HT1080 (cell line): ENCODE measurements at places on chromosomes 11 and 22. TPM values are rescaled to one million over a fixed set of nuclear protein-coding genes. Genes with fewer than 3 reads are reported as not detected.

DNA sequence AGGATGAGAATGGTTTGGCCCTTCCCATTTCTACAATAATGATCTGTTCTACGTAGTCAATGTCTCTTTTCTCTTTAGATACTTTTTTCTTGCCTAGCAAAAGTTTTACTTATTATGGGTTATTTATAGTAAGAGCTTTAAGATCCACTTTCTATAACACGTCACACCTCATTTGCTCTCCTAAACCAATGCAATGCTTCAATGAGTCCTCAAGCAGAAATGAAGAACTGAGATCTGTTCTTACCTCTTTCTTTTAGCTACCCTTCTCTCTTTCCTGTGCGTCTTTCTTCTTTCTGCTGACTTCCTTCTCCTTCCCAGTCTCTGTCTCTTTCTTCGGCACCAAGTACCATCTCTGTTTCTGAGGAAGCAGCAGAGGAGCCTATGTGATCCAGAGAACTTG lies 61.8 kb downstream of the SNX19 start:
- DNase-seq: no peak

GRCh38 chr11:122720107-122720881 lies 64.8 kb downstream of the UBASH3B start:
- DNase-seq: no peak

- DNase-seq: no peak
Observed at GRCh38 chr11:117832511-117832910, 8.0 kb upstream of the FXYD2 start.

Gene OR52H1
- total RNA-seq: not detected in 2 replicates

DNA sequence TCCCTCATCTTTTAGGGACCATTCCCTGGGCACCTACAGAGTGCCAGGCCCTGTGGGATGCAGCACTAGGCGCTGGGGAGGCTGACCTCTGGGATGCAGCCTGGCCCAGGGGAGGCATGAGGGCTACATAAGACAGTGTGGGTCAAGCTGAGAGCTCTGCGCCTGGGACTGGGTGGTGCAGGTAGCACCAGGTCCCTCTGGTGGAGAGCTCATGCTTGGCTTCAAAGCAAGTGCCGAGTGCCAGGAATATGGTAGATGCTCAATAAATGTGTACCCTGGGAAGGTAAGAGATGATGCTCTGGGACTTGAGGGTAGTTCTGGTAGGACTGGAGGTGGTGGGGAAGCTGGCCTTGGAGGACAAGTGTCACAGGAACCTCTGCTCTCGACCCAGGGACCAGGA lies 2.0 kb upstream of the MPPED1 start:
- no peak for DNase-seq

DNA sequence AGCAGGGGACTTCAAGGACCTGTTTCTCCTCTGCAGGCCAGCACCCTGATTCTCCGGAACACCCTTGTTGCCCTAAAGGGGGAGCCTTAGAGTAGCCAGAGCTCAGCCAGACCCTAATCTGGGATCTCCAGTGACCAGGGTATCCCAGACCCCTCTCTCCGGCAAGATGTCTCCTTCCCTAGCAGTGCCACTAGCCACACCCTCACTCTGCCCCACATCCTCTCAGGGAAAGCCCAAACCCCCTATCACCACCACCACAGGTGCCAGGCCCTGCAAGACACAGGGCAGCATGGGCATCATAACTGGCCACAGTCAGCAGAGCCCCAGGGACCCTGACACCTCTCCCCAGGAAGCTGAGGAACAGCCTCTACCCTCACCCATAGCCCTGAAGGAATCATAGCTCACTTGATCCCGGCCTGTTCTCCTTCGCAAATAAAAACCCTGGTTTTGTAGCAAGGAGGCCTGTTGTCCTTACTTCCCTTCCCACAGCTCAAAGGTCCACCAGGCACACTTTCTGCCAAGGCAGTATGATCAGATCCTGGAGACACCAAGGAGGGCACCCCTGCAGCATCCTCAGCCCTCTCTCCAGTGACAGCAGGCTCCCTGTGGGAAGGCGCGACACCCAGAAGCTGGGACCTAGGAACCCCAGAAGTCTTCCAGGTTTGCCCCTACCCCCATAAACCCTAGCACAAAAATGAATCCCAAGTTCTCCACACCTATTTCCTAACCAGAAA lies 4.6 kb downstream of the CFL1 start:
- no peak for DNase-seq

DNA sequence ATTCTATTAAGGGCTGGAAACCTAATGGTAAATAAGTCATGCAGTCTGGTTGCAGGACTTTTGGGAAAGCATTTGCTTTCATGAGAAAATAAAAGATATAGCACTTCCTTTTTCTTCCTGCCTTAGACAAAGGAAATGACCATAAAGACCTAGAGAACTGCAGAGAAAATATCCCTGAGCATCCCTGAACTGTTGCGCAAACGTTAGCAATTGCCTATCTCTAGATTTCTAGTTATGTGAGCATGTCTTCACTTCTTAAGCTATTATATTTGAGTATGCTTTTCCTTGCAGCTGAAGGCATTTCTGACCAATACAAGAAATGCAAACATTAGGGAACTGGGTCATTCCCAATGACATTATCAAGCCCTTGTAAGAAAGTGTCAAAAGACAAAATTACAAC lies 110.6 kb downstream of the KIF18A start:
- DNase-seq: no peak

GRCh38 chr11:20213790-20214189 lies 53.5 kb upstream of the DBX1 start:
- DNase-seq: no peak

DNA sequence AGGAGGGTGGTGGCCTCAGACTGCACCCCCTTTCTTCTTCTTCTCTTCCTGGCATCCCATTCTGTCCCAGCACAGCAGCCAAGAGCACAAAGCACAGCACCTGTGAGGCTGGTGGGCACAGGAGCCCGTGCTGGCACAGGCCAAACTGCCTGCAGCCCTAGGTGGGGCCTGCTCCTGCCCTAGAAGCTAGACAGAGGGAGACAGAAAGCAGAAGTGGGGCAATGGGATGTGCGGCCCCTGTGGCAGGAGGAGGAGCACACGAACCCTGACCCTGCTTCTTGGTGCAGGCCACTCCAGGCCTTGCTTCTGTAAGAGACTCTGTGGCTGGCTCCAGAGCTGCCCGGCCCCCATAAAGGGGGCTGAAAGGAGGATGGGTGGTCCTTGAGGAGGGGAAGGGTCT lies 3.9 kb upstream of the PTS start:
- DNase-seq: no peak

Gene SORL1
- total RNA-seq: 3.1 and 4.9 TPM in 2 replicates

Gene B3GAT1
- 0.23 and 0.45 TPM in 2 replicates for total RNA-seq

DNA sequence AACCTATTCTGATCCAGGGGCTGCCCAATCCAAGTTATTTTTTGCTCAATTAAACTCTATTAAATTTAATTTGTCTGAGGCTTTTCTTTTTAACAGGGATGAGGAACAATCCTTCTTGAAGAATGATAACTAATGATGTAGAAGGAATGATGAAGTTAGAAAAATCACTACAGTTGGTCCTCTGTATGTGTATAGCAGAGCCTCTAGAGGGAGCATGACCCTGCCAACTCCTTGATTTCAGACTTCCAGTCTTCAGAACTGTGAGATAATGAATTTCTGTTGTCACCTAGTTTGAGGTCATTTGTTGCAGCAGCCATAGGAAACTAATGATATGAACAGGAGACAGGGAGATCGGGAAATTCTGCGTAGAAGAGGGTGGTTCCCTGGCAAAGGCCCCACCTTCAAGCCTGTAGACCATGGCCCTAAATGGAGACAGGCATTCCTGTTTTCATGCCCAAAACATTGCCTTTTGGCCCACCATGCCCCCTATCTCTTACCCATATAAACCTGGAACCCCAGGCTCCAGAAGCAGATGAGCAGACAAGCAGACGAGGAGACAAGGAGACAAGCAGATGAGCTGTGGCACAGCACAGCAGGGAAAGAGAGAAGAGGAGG lies 7.7 kb upstream of the QSER1 start:
- DNase-seq: no peak

GRCh38 chr22:20064140-20064480 lies 15.9 kb upstream of the DGCR8 start:
- no peak for DNase-seq

- no peak for DNase-seq
Observed at GRCh38 chr22:45544588-45545170, 42.0 kb downstream of the FBLN1 start.

DNA sequence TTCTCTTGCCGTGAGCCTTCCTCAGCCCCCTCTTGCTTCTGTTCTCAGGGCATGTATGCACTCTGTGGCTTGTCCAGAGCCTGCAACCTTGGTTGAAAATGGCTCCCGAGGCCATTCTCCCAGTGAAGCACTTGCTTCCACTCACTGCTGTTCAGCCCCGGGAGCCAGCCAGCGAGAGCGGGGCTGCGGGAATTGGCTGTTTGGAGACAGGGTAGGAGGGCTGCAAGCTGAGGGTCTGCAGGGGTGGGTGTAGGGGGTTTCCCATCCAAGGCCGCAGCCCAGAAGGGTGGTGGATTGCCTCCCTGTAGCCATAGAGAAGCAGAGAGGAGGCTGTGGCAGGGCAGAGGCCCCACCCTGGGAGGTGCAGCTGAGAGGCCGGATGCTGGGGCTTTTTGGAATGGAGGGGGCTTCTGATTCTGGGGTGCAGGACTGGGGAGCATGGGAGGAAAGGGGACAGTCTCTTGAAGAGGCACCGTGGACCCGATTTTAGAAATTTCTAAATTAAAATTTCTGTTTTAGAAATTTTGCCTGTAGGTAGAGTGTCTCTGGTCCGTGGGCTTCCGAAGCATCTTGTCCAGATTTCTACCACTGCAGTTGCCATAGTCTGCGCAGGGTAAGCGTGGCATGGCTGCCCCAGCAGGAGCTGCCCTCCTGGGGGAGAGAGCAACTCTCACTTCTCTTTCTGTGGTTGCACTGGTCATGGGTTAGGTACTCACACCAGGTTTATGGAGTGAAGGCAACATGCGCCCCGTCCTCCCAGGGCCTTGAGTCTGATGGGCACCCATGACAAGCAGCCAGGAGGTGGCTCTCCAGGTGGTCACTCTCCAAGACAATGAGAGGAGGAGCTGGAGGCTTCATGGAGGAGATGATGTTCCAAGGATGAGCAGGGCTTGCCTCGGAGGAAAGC lies 100.2 kb downstream of the TBC1D22A start:
- no peak for DNase-seq

DNA sequence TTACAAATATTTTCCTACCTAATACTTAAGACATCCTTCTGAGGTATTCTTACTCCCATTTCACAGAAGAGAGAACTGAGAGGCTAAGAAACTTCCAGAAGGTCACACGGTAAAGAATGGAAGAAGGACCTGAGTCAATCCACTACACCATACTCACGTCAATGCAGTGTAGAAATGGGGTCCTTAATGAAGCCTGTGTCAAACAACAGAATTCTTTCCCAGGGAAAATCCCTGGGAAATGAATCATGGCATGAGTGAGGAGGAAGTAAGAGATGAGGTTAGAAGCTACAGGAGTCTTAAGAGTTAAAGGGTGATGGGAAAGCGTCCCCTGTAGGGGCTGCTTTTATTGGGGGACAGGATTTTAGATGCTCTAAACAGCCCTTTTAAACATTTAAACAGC lies 147.9 kb downstream of the C11orf91 start:
- DNase-seq: peak; percentile 88

GRCh38 chr11:130089674-130090073 lies 20.0 kb downstream of the APLP2 start:
- no peak for DNase-seq

- peak; percentile 27 for DNase-seq
Observed at GRCh38 chr11:70467201-70468085, 69.1 kb downstream of the CTTN start.

DNA sequence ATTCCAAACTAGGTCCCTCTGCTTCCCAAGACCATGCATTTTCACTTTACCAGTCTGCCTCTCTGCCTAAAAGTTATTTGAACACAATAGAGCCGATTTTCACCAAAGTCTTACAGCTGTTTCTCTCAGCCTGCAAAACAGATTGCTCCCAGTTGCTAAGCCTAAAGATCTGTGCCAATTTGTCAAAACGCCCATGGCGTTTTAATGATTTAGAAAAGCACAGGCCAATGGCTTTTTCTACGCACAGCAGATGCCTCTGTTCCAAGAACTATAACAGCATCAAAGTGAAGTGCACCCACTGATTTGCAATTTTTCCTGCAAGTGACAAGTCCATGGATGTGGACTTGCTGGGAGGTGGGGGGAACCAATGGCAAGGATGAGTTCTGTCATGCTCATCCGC lies 173.9 kb upstream of the SYN3 start:
- DNase-seq: no peak

Gene LZTR1
- 33.2 and 35.3 TPM in 2 replicates for total RNA-seq

GRCh38 chr22:35367331-35367886 lies 13.5 kb upstream of the HMOX1 start:
- no peak for DNase-seq

GRCh38 chr11:43518408-43519160 lies 159.9 kb downstream of the TTC17 start:
- peak; percentile 44 for DNase-seq

Gene MIOX
- 0.13 TPM in 1 of 2 replicates, not detected in the other for total RNA-seq
